ENCODE measurements at places on chromosomes 13 and 19.

DNA sequence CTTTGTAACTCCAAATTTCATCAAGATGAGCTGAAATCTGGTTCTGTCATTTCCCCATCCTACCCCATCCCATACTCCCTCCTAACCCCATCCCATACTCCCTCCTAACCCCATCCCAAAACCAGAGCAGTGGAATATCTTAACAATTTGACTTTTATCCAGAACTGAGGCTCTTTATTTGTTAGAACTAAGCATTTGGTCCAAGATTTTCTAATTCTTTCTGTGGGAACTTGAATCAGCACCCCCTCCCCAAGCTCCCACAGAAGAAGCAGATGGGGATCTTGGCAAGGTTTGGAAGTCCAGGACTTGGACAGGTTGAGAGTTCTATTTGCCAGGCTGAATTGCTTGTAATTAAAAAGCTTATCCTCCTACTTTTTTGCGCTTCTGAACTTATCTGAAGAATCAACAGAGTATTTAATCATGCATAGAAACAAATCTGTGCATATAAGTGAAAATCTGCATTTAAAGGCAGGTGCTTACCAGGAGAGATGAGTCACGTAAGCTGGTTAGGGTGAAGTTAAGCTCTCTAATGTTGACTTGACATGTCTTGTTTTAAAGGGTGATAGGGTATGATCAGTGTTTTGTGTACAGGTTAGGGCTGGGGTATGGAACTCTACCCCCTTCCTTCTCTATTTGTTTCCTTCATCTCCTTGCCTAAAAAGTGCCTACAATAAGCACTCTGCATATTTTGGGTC, 111.1 kb downstream of the COG6 start:
- no peak for DNase-seq

DNA sequence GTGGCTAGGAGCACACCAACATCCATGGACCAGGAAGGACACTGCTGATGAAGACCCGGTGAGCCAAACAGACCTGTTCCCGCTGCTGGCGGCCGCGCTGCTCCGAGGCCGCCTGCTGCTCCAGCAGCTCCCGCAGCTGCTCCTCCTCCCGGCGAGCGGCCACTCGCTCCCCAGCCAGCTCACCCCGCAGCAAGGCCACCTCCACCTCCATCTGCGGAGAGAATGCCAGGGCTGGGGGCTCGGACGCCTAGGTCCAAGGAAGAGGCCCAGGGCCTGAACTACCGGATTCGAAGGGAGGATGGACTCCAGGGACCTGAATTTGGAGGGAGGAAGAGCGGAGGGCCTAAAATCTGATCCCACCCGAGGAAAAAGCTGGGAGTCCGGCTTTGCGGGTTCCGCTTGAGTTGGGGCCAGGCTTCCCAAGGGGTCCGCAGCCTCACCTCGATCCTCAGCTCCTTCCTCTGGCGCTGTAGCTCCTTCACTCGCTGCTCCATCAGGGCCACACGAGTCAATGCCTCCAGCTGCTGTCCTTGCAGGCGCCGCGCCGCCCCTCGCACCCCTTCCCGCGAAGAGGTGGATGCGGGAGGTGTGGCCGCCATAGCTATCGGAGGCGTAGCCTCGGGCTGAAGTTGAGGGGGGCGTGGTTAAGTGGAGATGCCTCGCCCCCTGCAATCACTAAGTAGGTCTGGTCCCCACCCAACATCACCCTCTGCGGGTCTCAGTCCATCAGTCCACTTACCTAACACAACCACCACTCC, 2.7 kb downstream of the PHLDB3 start:
- no peak for DNase-seq

DNA sequence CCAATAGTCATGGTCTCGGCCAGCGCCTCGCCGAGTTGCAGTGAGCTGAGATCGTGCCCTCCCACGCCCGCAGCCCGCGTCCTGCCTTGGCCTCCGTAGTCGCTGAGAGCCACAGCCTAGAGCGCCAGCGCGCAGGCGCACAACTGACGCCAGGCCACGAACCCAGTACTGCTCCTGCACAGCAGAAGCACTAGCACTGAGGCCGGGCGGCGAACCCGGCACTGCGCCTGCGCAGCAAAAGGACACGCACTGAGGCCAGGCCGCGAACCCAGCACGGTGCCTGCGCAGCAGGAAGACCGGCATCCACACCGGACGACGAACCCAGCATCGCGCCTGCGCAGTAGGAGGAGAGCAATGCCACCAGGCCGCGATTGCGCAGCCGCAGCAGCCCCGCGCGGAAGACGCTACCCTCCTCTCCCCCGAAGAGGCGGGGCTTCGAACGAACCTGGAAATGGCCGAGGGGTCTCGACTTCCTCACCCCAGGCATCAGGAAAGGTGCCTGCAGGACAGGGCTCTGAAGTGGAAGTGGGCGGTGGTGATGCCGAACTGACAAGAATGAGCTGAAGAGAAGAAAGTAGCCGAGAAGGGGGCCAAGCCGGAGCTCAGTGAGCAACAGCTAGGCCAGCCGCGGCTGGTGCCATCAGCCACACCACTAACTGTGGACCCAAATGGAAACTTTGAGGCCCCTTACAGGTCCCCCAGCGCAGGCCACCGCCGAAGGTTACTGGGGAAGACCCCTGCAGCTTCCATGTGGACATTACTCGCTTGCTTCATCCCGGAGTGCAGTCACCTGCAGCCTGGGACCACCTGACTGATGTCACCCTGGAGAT, 7.5 kb downstream of the F10 start:
- no peak for DNase-seq

- DNase-seq: no peak
Measured at GRCh38 chr13:113835461-113836270, 28.2 kb downstream of the GAS6 start.

GRCh38 chr19:36371886-36372285, 7.1 kb downstream of the ZFP14 start:
- DNase-seq: no peak

GRCh38 chr19:1450735-1451731, 1.1 kb downstream of the APC2 start:
- DNase-seq: no peak

DNA sequence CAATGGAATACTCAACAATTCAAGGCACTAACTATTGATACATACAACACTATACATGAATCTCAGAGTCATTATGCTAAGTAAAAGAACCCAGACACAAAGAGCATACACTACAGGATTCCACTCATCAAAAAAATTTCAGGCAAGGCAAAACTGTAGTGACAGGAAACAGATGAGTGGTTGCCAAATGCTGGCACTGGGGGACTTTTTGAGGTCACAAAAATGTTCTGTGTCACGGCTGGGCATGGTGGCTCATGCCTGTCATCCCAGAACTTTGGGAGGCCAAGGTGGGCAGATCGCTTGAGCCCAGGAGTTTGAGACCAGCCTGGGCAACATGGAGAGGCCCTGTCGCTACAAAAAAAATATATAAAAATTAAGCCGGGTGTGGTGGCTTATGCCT, 129.4 kb downstream of the KL start:
- DNase-seq: no peak

DNA sequence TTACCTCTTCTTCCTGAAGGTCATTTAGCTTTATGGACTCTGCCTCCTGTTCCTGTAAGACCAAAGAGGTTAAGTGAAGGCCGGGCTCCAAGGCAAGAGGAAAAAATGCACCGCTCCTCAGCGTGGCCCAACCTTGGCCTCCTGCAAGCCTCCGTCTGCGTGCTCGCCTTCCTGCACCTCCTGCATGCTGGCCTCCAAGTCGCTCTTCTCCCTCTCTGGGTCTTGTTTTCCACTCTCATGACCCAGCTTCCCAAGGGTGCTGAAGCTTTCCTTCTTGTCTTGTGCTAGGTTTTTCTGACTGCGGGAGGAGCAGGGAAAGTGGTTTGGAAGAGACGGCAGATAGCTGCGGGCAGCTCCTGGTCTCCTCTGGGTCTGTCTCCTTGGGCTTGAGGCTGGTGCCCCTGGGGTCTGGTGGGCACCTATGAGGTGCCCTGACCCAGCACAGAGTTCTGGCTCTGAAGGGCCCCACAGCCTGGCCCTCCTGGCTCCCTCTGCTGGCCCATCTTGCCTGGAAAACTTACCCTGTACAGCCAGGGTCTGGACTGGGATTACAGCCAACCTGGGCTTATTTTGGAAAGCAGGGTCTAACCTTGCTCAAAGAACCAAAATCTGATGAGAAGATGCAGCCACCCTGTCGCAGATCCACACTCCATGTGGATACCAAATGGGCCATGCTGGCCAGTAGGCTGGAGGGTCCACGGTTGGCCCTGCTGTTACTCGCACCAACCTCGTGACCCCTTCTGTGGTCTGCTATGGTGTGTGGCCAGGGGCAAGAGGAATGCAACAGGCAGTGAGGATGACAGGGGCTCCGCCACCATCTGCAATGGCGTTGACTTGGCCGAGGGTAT, 5.2 kb downstream of the C13orf46 start:
- DNase-seq: no peak

DNA sequence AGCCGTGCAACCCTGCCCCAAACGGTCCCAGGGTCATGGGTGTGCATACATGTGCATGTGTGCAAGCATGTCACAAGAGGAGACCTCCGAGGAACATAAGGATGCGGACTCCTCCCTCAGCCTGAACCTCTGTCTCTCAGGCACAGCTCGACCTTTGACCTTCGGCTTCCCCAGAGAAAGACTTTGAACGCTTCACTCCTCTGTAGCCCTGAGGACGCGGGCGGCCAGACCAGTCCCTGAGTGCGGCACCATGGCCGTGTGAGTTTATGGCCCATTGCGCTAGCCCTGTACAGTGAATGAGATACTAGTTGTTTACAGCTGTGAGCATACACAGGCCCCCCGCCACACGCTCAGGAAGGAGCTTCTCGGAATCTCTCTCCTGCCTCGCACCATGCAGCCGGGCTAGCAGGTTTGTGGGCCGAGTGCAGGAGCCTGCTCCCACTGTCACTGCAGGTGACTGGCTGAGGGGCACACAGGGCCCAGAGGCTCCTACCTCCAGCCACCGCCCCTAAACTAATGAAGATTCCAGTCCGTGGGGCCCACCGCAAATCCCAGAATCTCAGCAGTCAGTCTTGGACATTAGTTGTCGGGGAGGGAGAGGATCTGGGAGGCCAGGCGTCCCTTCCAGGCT, 10.8 kb downstream of the RASA3 start:
- no peak for DNase-seq

DNA sequence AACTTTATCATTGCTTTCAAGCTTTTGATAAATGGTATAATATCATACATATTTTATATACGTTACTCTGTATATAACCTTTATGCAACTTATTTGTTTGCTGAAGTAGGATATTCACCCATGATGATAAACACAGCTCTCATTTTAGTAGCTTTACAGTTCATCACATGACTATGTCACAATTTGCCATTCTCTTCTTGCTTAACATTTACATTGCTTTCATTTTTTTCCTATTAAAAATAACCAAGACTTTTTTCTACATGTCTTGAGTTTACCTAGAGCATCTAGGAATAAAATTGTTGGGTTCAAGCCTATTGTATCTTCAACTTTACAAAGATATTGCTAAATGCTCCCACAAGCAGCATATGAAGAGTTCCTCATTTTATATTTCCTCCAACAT, 54.0 kb downstream of the KCNRG start:
- no peak for DNase-seq

GRCh38 chr13:24134757-24135156, 25.8 kb upstream of the SPATA13 start:
- DNase-seq: no peak

- DNase-seq: no peak
Measured at GRCh38 chr13:50994651-50995050, 85.1 kb downstream of the RNASEH2B start.

- DNase-seq: no peak
Measured at GRCh38 chr13:27968316-27969081, 616 bp downstream of the CDX2 start.

GRCh38 chr19:39497996-39498797, 550 bp upstream of the DLL3 start:
- no peak for DNase-seq

DNA sequence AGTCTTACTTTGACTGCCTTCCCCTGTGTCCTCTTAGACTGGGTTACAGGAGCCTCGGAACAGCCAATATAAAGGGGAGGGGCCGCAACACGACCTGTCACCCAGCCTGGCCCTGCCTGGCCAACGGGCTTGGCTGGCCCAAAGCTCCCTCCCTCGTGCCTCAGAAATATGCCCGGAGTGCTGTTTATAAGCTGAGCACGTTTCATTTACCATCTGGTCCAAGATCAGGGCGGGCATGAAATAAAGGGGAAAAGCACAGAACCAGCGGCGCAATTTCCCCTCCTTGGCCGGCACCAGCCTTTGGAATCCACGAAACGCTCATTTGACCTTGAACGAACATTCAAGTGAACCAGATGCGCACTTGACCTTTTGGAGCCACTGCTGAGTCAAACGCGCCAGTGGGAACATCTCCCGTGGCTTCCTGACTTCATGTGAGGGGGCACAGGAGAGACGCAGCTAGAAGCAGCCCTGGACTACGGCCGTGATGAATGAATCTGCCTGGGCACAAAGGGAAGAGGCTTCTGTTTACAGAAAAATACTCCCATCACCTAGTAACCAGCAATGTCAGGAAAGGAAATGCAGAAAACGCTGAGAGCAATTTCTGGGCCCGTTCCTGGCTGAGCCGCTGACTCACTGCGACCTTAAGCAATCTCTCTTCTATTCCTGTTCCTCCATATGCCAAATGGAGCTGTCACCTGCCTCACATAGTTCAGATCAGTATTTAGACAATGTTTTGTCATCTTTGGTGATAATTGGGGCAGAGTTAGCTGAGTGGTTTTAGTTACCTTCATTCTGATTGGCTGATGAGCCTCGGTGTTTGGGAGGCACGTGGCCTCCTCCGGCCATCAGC, 53.3 kb downstream of the RFX2 start:
- DNase-seq: no peak

DNA sequence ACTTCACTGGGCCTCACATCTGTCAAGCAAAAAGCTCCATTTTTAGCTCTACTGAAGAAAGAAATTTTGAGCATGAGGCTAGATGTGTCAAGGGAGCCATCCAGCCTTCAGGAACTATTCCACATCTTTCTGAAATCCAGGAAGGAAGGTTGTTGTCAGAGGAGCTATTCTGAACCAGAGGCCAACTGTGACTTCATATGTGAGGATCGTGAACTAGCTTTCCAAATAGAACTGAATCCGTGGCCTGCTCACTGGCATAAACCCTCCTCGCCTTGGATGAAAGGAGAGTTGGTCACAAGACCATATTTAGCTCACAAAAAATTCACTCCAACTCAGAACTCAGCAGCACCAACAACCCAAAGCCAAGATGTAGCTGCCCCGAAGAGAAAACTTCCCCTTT, 195.8 kb downstream of the FOXO1 start:
- no peak for DNase-seq

DNA sequence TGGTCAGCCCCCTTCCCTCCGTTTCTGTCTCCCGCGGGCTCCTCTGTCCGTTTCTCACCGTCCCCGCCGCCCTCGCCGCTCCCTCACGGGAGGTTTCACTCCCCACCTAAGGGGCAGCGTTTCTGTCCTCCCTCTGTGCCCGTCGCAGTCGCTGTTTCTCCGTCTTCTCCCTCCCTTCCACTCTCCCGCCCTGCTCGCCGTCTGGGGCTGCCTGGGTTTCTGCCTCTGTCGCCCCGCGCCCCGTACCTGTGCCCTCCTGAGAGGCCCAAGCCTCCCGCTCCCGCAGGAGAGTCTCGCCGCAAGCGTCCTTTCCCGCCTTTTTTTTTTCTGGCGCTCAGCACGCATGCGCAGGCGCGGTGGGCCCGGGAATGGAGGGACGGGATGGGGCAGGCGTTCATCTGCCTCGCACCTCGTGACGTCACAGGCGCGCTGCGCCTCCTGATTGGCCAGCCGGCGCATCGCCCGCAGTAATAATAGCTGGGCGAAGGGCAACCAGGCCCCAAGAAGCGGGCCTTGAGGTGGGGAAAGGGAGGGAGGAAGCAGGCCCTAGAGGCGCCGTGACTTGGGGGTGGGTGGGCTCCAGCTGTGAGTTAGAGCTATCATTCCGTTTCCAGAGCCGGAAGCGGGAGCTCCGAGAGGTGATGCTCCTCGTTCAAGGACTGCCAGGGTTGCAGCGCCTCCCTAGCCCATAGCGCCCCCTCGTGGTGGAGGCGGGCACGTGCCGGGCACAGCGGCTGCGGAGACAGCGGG, 15.4 kb downstream of the SSC5D start:
- peak; percentile 88 for DNase-seq
